ENCODE measurements at places on chromosomes 1 and 21. TPM values are rescaled to one million over a fixed set of nuclear protein-coding genes. Genes with fewer than 3 reads are reported as not detected.

GRCh38 chr1:154852845-154853244, 17.2 kb downstream of the KCNN3 start:
- H3K4me1 ChIP-seq = no peaks in the 10 kb centered on the region
- DNase-seq = no peak
- H3K27me3 ChIP-seq = no peaks in the 10 kb centered on the region
- no peak overlapping the region for H3K4me3 ChIP-seq
- no peak overlapping the region for H3K27ac ChIP-seq
- no peaks in the 10 kb centered on the region for H3K36me3 ChIP-seq

- H3K36me3 ChIP-seq = peaks cover 38% of the 10 kb centered on the region
- no peak overlapping the region for H3K4me3 ChIP-seq
- H3K4me1 ChIP-seq = peaks cover 5% of the 10 kb centered on the region
- no peaks in the 10 kb centered on the region for H3K27me3 ChIP-seq
Observed at GRCh38 chr1:247304031-247304430, 27.6 kb downstream of the ZNF496 start.

GRCh38 chr1:70442490-70442889, 31.4 kb downstream of the CTH start:
- H3K4me3 ChIP-seq = peak overlapping the region; percentile 3
- peak; percentile 38 for DNase-seq
- H3K27ac ChIP-seq = peak overlapping the region; percentile 73

GRCh38 chr1:86478416-86479156, 9.9 kb downstream of the CLCA1 start:
- H3K27ac ChIP-seq = no peak overlapping the region
- H3K27me3 ChIP-seq = no peaks in the 10 kb centered on the region
- H3K36me3 ChIP-seq = no peaks in the 10 kb centered on the region
- DNase-seq = no peak
- no peak overlapping the region for H3K4me3 ChIP-seq

DNA sequence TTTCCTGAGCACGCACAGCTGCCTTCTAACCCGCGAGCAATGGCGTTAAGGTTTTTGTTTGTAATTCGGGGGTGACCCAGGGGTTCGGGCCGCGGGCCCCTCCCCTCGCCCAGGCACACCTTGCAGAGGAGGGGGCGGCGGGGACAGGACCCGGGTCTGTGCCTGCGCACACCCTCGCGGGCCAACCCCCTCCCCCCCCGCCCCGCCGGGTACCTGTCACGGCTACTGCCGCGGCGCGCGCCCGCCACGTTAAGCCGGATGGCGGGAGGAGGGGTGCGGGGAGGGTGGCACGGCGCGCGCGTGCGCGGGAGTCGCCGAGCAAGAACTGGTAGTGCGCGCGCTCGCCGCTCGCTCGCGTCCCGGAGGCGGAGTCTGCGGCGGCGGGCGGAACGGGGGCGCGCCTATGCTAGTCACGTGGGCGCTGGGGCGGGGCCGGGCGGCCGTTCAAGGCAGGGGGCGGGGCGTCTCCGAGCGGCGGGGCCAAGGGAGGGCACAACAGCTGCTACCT, at the start of gene TPTE:
Gene TPTE, plus strand, starts transcription at position 493 of the 508 bp plus-strand sequence. CDS start 17,141 bp downstream, outside the sequence.
- H3K4me1 ChIP-seq = no peaks in the 10 kb centered on the region
- no peak within 1 kb of the TSS for H3K27ac ChIP-seq
- no peak within 1 kb of the TSS for H3K4me3 ChIP-seq
- peaks cover 9% of the 10 kb centered on the region for H3K36me3 ChIP-seq
- DNase-seq = no peak

Gene ADAMTS1
- 6.1 TPM for polyA plus RNA-seq

Gene AVPR1B
- polyA plus RNA-seq = 0.09 TPM
